HCT116 (cell line): ENCODE measurements at places on chromosomes 6 and 20. TPM values are rescaled to one million over a fixed set of nuclear protein-coding genes. Genes with fewer than 3 reads are reported as not detected.

The LAMA4 gene
- 2.2 TPM for total RNA-seq

The SAMD5 gene
- total RNA-seq = 4.0 TPM

The CLPSL1 gene
- total RNA-seq = not detected

The PBOV1 gene
- total RNA-seq = not detected

The TRDN gene
- not detected for total RNA-seq

The POPDC3 gene
- total RNA-seq = 10.1 TPM

The EEF1E1 gene
- total RNA-seq = 69.7 TPM

The SFTA2 gene
- total RNA-seq = not detected

The SLC22A16 gene
- total RNA-seq = not detected

The TOX2 gene
- 39.6 TPM for total RNA-seq

The CTAGE9 gene
- not detected for total RNA-seq

The TXNDC5 gene
- total RNA-seq = 162 TPM

The TBX18 gene
- 14.4 TPM for total RNA-seq

The CRISP2 gene
- total RNA-seq = not detected

The ZC3H12D gene
- 0.30 TPM for total RNA-seq

GRCh38 chr20:1587781-1588532, 30.5 kb upstream of the SIRPD start:
- DNase-seq = no peak

- no peak for DNase-seq
Observed at GRCh38 chr6:158648682-158649131, 1.1 kb upstream of the SYTL3 start.

- DNase-seq = no peak
Observed at GRCh38 chr20:56706867-56707360, 77.8 kb downstream of the TFAP2C start.

DNA sequence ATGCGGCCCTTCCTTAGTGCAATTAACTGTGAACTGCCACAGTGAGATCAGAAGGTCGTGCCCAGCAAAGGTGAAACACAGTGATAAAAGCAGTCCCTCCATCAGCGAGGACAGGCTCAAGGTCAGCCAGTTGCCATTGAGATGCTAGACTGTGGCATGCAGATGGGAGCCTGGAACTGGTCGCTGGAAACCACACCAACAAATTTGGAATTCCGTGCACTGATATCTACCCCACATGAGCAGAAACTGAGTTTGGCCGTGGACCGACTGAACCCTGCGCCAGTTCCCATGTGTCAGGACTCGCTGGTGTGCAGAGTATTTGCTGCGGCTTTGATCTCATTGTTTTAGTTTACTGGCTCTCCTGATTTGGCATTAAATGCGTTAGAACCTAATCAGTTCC, 125.6 kb upstream of the QKI start:
- DNase-seq = no peak

GRCh38 chr6:118894425-118895260, 691 bp downstream of the ASF1A start:
- no peak for DNase-seq

DNA sequence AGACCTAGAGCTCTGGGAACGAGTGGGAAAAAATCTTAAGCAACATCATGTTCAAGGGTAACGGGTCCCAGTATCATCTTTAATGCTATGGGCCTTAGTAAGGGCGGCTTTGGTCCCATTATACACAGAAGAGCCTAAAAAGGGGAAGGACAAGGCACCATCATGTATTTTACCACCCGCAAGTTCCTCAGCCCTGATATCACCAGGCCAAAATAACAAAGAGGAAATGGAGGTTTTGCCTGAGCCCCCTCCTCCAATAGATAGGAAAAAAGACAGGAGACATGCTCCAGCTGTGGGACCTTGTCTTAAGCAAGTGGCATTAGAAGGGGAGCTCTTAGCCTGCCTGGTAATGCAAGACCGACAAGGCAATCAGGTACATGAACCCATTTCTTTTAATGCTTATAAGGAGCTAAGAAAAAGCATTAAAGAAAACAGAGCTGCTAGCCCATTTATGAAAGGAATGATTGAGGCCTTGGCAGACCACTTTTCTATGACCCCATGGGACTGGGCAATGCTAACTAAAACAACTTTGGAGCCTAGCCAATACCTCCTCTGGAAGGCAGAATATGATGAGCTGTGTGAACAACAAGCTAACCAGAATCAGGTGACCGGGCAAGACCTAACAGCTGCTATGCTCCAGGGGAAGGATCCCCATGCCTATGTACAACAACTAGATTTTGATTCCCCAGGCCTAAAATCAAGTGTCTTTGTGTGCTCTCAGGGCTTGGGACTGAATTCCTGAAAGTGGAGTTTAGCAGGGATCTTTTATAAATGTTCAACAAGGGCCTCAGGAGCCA, 23.2 kb downstream of the HLA-DPA1 start:
- DNase-seq = no peak

- DNase-seq = no peak
Observed at GRCh38 chr6:166167258-166167731, 356 bp downstream of the TBXT start.

GRCh38 chr6:3803627-3804468, 45.3 kb upstream of the FAM50B start:
- no peak for DNase-seq

DNA sequence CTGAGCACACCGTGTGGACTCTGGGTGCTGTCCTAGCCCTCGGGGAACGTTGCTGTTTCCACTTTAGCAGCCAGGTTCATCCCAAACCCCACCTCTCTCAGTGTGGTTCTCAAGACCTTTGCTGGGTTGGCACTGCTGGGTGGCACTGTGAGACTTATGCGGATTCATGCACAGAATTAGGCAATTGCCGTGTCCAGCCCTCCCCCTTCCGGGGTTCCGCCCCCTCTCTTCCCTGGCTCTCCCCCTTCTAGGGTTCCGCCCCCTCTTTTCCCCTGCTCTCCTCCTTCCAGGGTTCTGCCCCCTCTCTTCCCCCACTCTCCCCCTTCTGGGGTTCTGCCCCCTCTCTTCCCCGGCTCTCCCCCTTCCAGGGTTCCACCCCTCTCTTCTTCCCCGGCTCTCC, 39.8 kb upstream of the SLCO4A1 start:
- DNase-seq = no peak

- DNase-seq = no peak
Observed at GRCh38 chr6:50822078-50822476, 3.4 kb downstream of the TFAP2B start.

DNA sequence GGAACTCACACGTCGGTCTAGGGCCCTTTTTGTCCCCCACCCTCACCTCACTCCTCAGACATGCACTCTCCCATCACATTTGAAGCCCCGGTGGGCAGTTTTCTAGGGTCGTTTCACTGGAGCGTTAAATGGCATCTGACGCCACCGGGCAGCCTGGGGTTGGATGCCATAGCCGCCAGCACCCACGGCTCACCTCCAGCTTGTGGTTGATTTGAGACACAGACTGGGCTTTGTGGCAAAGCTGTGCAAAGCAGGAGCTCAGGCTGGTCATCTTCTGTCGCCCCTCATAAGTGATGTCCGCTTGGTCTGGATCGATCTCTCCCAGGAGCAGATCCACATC, 530 bp downstream of the GOPC start:
- DNase-seq = no peak

DNA sequence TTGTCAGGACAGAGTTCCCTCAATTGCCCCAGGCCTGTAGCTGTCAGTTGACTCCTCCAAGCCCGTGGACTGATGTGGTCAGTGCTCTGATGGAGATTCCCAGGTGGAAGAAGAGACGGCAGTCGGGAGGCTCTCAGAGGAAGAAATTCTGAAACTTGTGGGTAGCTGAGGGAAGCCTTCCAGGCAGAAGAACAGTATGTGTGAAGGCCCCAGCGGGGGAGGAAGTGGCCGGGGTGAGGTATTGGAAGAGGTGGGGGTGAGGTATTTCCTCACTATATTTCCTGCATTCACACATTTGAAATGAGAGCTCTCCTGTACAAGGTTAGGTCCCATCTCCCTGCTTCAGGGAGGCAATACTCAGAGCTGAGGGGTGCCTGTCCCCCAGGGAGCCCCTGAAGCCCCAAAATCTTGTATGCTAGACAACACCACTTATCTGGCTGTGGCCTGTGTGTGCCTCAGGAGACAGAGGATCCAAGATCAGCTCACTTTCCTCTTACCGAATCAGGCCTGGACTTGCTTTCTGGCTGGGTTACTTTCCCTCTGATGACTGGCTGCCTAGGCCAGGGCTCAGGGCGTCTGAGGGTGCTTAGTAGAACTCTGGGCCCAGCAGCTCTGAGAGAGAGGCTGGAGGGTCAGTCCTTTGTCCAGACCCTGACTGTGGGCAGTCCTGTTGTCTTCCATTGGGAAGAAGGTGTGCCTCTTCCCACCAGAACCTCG, 49.3 kb upstream of the MYL9 start:
- DNase-seq = no peak

DNA sequence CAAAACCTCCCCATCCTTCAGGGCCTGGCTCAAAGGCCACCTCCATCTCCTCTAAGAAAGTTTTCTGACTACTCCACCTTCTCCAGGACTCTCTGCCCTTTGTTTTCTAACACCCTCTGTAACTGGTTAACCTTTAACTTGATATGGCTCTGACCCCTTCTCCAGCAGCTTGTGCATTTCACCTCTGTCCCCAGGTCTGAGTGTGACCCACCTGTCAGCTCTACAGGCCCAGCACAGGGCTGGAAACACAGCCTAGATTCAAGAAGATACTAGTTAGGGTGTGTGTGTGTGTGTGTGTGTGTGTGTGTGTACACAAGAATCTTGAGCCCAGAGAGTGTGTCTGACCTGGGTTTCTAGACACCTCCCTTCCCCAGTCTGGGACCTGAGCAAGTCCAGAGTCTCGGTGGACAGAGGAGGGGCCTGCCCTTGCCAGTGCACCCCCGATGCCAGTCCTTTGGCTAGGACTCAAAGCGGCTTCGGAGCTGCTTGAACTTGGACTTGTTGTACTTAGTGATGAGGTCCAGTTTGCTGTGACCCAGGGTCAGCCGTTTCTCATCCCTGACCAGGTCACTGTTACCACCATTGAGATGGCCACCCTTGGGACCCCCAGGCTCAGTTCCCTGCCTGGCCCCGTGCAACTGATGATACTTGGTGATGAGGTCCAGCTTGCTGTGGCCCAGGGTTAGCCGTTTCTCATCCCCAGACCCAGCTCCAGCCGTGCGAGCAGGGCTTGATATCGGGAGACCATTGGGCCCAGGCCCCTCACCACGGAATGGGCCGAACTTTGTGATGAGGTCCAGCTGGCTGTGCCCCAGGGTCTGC, 1.7 kb upstream of the EIF6 start:
- no peak for DNase-seq

DNA sequence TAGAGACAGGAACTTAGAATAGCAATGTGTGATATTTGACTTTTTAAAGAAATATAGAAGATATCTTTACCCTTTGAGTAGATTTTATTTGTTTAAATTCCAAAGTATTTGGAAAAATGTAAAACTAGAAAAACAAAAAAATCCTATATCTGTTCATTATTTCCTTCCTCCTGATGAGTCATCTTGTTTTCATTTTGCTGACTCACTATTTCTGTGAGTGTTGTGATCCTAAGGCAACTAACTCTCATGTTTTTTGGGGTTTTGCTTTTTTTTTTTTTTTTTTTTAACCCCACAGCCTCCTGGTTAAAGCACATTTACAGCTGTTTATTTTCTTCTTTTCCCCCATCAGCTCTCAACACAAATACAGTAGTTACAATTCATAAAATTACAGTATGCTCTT, 37.8 kb upstream of the THEMIS start:
- DNase-seq = peak; percentile 6

DNA sequence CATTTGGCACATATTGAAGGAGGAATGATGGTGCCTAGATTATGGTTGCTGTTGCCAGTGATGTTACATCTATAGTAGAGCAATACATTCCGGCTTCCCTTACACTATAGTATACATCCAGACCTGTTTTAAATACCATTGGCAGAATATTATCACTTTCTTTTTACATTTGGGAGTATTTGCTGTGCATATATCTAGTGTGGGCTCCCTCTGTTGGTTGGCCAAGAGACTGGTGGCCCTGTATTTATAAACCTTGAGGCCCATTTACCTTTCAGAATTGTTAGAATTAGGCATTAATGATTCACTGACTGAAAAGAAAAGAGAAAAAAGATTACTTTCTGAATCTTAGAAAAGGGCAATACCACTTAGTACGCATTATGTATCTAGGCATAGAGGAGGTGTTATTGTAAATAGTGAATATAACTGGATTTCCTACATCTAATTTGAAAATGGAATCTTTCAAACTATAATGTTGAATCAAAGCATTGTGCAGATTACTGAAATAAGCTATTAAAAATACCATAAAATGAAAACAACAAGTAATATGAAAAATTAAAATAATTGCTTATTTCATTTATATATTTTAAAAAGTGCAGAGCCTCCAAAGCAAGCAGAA, 628.8 kb upstream of the MAN1A1 start:
- no peak for DNase-seq

DNA sequence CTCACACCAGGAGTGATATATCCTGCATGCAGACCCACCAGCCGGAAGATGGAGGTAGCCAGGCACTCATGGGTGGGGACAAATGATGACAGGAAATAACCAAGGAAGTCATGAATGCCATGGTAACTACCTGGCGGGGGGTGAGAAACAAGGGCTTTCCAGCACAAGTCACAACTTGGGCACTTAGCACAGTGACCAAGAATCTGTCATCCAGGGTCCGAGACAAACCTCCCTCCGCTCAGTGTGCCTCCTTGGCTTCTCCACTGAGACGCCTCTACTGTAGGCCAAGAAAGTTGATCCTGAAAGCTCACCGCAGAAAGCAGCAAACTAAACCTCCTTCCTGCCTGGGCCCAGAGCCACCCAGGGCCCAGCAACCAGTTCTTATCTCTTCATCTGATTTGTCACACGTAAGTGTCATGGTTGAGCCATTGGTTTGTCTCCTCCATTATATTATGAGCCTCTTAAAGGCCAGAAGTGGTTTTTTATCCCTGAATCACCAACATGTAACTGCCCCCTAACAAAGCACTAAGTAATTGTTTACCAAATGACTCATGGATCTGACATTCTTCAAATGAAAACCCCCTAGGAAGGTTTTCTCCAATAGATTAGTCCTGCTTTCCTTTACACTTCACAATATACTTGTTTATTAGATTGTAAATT, 84.3 kb upstream of the TAB2 start:
- peak; percentile 95 for DNase-seq

DNA sequence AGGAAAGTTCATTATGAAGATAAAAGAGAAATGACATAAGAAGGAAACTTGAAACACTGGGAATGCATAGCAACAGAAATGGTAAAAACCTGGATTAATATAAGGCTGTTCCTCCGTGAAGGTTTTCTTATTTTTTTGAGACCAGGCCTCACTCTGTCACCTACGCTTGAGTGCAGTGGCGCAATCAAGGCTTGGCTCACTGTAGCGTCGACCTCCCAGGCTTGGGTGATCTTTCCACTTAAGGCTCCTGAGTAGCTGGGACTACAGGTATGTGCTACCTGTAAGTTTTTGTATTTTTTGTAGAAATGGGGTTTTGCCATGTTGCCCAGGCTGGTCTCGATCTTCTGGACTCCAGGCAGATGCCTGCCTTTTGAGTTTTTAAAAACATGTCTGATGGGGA, 51.7 kb downstream of the PANK2 start:
- no peak for DNase-seq

DNA sequence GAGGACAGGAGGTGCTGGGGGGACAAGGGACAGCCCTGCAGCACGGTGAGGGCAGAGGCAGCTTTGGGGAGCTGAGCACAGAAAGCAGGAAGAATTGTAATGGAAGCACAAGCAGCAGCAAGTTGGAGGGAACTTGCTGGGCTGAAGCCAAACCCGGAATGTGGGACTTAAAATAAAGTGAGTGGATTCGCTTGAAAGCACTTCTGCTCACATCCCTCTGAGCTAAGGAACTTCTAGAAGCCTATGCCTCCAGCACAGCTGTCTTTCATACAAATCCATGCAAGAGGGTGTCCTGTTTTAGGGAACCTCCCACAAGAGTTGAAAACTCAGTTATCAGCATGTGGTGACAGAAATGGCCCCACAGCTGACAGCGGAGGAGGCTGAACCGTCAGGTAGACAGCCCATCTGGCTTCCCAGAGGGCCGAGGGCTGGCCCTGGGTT, 71.4 kb upstream of the MLN start:
- DNase-seq = no peak

GRCh38 chr6:120960761-120961160, 373.5 kb downstream of the TBC1D32 start:
- DNase-seq = no peak
